Naive thymus-derived CD8-positive, alpha-beta T cell (primary cell): ENCODE measurements at places on chromosomes 4 and X.

GRCh38 chr4:34046580-34046979, 2197.7 kb downstream of the ARAP2 start:
- no peaks in the 10 kb centered on the region for H3K4me1 ChIP-seq
- no peaks in the 10 kb centered on the region for H3K27me3 ChIP-seq
- DNase-seq, result no peak

DNA sequence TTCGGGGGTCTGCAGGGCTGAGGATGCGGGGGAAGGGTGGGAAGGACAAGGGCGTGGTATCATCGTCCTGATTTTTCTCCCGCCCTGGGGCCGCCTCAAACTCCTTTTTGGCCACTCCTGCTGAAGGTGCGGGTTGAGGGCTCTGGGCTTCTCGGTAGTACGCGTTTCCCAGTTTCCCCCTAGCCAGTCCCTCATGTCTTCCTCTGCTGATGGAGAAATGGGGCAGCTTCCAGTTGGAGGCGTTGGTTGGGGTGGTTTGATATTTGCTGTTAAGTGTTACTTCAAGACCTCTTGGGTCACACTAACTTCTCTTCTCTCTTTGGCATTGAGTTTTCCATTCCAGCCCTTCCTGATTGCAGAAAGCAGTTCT, 482 bp downstream of the GSTCD start:
- no peaks in the 10 kb centered on the region for H3K27me3 ChIP-seq
- peak overlapping the region; percentile 96 for H3K27ac ChIP-seq
- no peaks in the 10 kb centered on the region for H3K36me3 ChIP-seq
- peak overlapping the region; percentile 100 for H3K4me3 ChIP-seq
- H3K4me1 ChIP-seq, result peaks cover 34% of the 10 kb centered on the region

DNA sequence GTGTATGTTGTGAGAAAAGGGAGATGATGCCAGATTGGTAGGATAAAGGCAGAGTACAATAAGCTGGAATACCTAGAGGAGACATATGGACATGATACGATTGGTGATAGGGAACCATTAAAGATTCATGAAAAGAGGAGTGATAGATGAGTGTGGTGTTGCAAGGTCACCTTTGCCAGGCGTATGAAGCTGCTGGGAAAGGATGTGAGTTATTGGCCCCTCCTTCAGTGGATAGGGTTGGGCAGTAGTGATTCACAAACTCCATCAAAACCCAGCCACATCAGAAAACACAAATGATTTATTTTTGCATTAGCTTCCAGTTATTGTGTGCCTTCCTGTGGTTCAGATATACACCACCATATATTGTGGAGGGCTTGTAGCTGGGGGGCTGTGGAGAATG, 34.3 kb downstream of the TMEM164 start:
- peaks cover 6% of the 10 kb centered on the region for H3K4me1 ChIP-seq
- H3K27ac ChIP-seq, result no peak overlapping the region
- DNase-seq, result no peak

DNA sequence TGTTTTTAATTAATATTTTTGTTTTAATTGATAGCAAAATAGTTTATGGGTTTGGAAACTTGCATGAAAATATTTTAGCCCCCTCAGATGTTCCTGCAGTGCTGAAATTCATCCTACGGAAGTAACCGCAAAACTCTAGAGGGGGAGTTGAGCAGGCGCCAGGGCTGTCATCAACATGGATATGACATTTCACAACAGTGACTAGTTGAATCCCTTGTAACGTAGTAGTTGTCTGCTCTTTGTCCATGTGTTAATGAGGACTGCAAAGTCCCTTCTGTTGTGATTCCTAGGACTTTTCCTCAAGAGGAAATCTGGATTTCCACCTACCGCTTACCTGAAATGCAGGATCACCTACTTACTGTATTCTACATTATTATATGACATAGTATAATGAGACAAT, 40.4 kb downstream of the MAP7D3 start:
- no peaks in the 10 kb centered on the region for H3K4me1 ChIP-seq
- DNase-seq, result no peak
- H3K27ac ChIP-seq, result no peak overlapping the region
- H3K4me3 ChIP-seq, result no peak overlapping the region
- no peaks in the 10 kb centered on the region for H3K27me3 ChIP-seq
- H3K36me3 ChIP-seq, result no peaks in the 10 kb centered on the region

DNA sequence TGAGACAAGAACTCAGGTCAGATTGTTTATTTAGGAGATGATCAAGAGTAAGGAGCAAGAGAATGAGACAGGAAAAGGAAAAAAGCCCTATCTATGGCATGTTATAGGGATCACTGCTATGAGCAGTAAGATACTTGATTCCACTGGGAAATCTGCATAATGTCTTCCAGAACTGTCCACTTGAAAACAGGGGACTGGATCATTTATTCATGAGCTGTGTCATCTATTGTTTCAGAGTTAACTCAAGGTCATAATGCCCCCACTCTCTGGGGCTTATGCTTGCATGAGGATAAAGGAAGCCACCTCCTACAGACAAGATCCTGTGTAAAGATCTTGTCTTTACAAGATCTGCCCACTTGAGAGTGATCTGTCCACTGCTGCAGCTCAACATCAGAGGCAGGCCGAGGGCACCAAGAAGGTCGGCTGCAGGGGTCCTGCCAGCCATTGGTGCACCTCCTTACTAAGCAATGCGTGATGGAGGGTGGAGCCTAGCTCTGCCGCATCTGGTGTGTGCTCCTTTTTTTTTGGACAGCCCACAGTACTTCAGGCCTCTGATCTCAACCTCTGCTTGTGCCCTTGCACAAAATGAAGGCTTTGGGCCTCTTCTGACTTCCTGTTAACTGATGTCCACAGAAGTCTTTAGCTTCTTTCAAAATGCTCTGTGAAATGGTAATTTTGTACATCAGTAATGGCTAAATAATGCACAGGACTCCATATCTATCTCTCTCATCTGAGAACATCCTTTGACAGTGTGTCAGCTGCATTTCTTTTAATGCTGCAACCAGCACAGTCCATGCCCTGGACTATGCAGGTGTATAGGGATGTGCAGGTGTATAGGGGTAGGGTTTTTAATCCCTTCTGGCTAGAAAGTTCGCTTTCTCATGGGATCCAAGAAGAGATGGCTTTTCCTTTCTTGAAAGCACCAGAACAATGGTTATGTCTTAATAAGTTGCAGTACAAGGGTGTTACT, 95.9 kb upstream of the TRPC3 start:
- DNase-seq, result no peak
- H3K36me3 ChIP-seq, result no peaks in the 10 kb centered on the region
- no peak overlapping the region for H3K27ac ChIP-seq
- no peak overlapping the region for H3K4me3 ChIP-seq
- no peaks in the 10 kb centered on the region for H3K27me3 ChIP-seq
- H3K4me1 ChIP-seq, result no peaks in the 10 kb centered on the region

- H3K27ac ChIP-seq, result no peak overlapping the region
- H3K36me3 ChIP-seq, result no peaks in the 10 kb centered on the region
- H3K4me1 ChIP-seq, result no peaks in the 10 kb centered on the region
- DNase-seq, result no peak
- peaks cover 3% of the 10 kb centered on the region for H3K27me3 ChIP-seq
- no peak overlapping the region for H3K4me3 ChIP-seq
Observed at GRCh38 chr4:172945611-172946010, 223.0 kb upstream of the GALNT7 start.

DNA sequence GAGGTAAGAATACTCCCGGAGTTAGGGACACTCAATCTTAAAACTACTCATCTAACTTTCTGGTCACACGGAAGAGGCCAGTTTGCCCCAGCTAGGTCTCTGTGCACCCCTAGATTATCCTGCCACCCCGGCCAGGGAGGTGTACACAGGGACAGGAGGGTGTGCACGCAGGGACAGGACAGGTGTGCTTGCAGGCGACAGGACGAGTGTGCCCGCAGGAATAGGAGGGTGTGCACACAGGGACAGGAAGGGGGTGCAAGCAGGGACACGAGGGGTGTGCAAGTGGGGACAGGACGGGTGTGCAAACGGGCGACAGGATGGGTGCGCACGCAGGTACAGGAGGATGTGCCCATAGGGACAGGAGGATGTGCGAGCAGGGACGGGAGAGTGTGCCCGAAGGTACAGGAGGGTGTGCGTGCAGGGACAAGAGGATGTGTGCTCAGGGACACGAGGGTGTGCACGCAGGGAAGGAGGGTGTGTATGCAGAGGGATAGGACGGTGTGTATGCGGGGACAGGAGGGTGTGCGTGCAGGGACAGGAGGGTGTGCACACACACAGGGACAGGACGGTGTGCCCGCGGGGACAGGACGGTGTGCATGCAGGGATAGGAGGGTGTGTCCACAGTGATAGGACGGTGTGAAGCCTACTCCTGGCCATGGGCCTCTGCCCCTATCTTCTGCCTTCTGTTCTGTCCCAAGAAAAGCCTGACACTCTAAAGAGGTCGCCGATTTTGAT, 4.1 kb downstream of the TMEM271 start:
- H3K27me3 ChIP-seq, result peaks cover 50% of the 10 kb centered on the region
- H3K4me3 ChIP-seq, result no peak overlapping the region
- H3K4me1 ChIP-seq, result peaks cover 8% of the 10 kb centered on the region
- H3K27ac ChIP-seq, result no peak overlapping the region
- no peak for DNase-seq
- peaks cover 8% of the 10 kb centered on the region for H3K36me3 ChIP-seq

DNA sequence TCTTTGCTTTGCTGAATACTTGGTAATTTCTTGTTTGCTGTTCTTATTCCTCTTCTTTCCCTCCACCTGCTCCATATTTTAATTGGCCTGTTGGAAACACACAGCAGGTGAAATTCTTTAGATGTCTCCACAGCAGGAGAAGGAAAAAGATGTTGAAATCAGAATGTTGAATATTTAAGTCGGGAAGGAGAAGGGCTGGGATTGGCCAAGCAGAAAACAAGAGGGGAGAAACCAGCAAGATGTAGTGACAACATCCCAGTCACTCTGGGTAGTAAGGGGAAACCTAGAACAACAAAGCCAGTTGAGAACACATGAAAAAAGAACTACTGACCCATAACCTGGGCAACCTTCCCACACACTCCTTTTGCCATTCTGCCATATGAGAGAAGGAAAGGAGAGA, 37.3 kb upstream of the STAG2 start:
- DNase-seq, result no peak
- peaks cover 2% of the 10 kb centered on the region for H3K27me3 ChIP-seq
- H3K27ac ChIP-seq, result no peak overlapping the region
- no peaks in the 10 kb centered on the region for H3K4me1 ChIP-seq
- H3K36me3 ChIP-seq, result no peaks in the 10 kb centered on the region
